ENCODE measurements at places on chromosomes 2 and 18.

DNA sequence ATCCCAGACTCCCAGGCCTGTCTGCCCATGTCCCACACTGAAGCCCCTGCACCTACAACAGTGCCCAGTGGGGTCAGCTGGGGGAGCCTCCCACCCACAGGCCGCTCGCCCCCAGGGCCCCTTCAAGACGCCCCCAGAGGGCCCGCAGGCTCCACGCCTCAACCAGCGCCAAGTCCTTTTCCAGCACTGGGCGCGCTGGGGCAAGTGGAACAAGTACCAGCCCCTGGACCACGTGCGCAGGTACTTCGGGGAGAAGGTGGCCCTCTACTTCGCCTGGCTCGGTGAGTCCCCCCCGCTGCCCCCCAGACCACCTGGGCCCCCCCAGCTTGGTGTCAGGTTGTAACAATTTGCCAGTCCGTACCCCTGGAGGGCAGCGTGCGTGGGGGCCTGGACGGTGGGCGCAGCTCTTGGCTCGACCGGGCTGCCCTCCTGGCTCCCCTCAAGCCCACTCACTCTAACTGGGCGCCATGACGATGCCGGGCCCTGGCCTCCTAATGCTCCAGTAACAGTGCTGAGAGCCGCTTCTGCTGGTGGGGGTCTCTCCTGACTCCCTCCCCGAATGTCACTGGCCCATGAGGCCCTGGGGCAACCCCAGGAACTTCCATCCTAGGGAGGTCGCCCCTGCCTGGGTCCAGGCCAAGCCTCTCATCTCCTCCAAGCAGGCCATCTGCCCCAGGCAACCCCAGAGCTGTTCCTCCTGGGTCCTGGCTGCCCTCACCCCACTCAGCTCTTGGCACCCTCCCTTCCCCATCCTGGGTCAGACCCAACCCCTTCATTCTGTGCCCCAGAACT is 14.9 kb downstream of the ANO7 start:
- no peak for DNase-seq

DNA sequence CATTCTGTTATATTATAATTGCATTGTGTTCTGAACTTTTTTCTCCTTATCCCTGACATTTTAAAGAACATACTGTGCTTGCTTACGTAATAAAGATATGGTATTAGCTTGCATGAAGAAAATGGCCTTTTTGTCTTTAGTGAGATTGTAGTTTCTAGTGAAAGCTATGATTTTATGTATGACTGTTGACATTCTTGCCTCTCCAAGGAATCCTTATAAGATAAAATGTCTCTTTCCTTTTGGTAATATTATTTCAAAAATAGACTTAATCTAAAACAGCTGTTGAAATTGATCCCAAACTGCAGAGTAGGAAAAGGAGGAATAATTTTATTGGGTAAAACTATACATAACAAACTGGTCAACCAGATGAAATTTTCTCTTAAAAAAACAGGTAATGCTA is 40.8 kb upstream of the CCDC102B start:
- DNase-seq = no peak

DNA sequence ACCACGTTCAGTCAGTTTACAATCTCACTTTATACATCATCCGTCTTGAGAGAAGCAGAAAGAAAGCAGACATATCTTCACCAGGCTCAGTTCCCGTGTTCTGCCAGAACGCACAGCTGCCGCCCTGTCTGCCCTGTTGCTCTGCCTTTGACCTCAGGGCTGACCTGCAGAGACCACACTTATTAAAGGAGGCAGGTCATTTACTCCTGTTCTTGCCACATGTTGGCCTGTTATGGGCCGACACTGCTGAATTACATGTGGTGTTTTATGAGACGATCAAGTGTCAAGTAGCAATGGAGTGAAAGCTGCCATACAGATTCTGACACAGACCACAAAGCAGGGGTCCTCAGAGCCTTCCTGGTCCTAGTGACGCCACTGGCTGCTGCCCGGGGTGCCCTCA is 232.2 kb downstream of the TTC32 start:
- DNase-seq = no peak

DNA sequence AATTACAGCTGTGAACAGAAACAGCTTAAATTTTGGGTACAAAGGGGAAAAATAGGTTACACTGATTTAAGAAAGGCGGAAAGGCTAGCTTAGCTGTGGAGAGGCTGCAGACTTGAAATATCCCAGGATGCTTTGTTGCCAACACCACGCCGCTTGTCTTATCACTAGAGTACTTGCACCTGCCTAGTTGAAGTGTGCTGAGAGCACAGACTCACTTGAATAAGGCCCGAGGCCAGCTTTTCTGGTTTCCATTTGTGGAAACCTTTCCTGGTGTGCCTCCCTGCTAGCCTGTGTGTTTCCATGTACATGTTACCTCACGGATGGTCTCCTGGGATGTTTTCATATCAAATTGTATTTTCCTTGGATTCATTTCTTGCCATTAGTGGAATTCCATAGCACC is 3.2 kb downstream of the CABLES1 start:
- no peak for DNase-seq

GRCh38 chr18:76113101-76113500 is 381.9 kb downstream of the ZNF516 start:
- no peak for DNase-seq

DNA sequence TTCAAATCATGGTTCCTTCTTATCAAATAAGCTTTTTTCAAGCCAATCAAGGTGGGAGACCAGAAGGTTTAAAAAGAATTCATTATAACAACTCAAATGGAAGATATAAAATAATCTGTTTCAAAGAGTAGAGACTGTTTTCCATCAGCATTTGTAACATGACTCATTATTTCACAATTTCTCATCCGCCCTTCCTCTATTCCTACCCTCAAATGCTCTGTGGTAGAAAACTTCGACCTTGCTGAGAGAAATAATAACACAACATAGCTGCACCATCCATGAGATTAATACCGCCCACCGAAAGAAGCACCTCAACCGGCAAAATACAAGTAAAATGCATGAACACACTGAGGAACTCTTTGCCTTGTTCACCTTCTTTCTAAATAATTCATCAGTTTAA is 2039.2 kb upstream of the CELF4 start:
- DNase-seq = no peak

GRCh38 chr18:52008330-52008729 is 331.7 kb upstream of the DCC start:
- DNase-seq = no peak

DNA sequence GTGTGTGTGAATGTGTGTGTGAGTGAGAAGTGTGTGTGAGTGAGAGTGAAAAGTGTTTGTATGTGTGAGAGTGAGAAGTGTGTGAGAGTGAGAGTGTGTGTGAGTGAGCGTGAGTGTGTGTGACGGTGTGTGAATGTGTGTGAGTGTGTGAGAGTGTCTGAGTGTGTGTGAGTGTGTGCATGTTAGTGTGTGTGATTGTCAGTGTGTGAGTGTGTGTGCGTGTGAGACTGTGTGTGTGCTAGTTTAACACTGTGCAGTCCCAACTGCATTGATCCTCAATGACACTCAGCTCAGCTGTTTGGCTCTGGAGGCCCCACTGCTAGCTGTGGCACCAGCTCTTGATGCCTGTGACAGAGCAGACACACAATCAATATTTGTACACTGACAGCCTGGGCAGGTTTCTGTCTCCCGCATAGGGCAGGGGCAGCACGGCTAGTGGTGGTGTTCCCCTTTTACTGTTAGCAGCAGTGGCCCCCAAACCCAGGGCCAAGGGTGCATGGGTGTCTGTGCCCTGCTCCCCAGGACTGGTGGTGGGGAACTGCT is 135.0 kb downstream of the INHBB start:
- DNase-seq = no peak

- no peak for DNase-seq
Measured at GRCh38 chr2:84931384-84931821, 25.9 kb downstream of the TMSB10 start.

GRCh38 chr2:36615222-36615621 is 17.3 kb upstream of the FEZ2 start:
- peak; percentile 31 for DNase-seq

DNA sequence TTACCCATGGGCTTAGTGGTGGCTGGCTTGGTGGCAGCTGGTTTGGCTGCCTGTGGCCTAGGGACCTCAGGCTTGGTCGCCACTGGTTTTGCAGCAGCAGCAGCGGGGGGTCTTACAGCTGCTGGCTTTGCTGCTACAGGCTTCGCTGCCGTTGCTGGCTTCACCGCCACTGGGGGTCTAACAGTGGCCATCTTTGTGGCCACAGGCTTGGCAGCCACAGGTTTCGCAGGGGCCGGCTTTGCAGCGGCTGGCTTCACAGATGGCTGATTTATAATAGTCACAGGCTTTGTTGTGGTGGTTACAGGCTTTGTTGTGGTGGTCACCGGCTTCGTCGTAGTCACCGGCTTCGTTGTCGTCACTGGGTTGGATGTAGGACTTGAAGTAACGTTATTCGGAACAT is 77.8 kb downstream of the COL6A3 start:
- no peak for DNase-seq

- no peak for DNase-seq
Measured at GRCh38 chr2:189557373-189557772, 23.2 kb downstream of the SLC40A1 start.
